Breast epithelium (tissue), 4 donors: ENCODE measurements at places on chromosomes 5 and 9. TPM values are rescaled to one million over a fixed set of nuclear protein-coding genes. Genes with fewer than 3 reads are reported as not detected.

NOXA1 gene
- total RNA-seq: 2.9 TPM

RGS7BP gene
- total RNA-seq: 1.4 TPM

SPATA31A3 gene
- total RNA-seq: not detected

SPRY4 gene
- 13.0 TPM for total RNA-seq

MZB1 gene
- total RNA-seq: not detected

TLE1 gene
- total RNA-seq: 41.1 TPM
